ENCODE measurements at places on chromosomes 3 and 15.

GRCh38 chr3:104323226-104323625 lies 1043.5 kb upstream of the ALCAM start:
- DNase-seq = no peak

DNA sequence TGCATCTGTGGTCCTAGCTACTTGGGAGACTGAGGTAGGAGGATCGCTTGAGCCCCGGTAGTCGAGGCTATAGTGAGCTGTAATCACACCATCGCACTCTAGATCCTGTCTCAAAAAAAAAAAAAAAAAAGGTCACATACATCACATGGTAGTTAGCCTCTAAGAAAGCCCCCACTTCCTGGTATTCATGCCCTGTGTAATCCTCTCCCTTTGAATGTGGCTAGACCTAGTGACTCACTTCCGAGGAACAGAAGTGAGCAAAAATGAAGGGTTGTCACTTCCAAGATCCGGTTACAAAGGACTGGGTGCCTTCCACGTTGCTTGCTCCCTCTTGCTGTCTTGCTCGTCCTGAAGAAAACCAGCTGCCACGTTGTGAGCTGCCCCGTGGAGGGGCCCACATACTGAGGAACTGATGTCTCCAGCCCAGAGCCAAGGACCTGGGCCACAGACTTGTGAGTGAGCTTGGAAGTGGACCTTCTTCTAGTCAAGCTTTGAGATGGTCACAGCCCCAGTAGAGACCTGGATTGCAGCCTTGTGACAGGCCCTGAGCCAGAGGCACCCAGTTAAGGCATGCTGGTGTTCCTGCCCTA lies 12.6 kb upstream of the LCTL start:
- DNase-seq = no peak

GRCh38 chr3:150038830-150039229 lies 68.1 kb upstream of the PFN2 start:
- no peak for DNase-seq

DNA sequence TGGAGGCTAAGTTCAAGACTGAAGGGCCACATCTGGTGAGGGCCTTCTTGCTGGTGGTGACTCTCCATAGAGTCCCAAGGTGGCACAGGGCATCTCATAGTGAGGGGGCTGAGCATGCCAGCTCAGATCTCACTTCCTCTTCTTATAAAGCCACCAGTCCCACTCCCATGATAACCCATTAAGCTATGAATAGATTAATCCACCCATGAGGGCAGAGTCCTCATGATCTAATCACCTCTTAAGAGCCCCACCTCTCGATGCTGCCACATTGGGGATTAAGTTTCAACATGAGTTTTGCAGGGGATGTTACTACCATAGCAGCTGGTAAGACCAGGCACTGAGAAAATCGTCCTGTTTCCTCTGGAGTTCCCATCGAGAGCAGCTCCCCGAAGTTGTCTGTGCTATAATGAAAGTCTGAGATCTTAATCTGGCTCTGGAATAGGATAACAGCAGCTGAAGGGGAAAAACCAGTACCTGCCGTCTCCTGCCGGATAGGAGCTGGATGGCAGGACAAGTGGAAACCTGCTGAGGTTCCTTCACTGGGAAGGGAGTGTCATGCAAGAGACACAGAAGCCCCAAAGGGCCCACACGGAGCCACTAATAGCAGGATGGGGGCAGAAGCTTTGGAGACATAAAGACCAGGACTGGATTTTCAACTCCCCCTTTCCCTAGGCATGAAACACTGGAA lies 79.5 kb upstream of the EPHB3 start:
- no peak for DNase-seq

DNA sequence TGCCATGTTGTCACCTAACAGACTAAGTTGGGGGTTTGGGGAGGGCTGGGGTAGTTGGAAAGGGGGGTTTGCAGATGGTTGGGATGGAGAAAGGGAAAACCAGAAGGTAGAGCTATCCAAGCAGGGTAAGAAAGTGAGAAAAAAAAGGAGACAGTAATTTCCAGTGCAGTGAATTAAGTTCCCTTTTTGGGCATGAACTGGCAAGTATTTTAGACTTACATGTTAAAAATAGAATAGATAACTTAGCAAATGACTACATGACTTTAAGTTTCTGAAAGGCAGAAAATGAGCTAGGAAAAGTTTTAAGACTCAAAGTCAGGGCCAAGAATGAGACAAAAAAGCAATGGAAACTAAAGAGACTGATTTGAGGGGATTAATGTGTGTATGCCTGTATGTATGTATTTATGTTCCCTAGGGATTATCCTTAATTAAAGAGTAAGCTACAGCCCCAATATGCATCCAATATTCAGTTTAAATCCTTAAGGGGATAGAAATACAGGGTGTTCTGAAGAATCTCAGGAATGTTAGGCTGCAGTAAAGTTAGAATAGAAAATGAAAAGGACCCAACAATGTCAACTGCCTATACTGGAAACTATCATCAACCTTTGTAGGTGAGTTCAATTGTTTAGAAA lies 285.2 kb upstream of the MME start:
- no peak for DNase-seq

DNA sequence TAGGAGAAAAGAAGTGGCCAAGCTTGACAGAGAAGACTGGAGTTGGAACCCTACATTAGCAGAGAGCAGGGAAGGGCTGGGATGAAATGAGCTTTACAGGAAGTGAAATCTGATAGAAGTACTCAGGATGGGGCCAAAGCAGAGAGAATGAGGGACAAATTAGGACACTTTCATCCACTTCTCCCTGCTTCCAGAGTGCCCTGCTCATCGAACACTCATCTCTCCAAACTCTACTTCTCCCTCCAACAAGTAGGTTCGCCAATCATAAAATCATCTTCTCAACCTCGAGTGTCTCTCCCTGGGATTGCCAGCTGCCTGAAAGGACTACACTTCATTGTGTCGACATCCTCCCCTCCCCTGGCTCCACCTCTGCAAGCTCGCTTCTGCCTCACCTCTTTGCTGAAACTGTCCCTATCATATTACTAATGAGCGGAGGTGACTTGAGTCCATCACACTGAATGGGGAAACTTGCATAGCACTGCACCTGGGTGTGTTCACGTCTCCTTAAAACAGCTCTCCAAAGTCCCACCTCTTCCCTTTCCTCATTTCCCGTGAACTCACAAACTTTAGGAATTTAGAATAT lies 365.8 kb downstream of the FOXP1 start:
- DNase-seq = no peak
